ENCODE measurements at places on chromosomes 4 and X.

DNA sequence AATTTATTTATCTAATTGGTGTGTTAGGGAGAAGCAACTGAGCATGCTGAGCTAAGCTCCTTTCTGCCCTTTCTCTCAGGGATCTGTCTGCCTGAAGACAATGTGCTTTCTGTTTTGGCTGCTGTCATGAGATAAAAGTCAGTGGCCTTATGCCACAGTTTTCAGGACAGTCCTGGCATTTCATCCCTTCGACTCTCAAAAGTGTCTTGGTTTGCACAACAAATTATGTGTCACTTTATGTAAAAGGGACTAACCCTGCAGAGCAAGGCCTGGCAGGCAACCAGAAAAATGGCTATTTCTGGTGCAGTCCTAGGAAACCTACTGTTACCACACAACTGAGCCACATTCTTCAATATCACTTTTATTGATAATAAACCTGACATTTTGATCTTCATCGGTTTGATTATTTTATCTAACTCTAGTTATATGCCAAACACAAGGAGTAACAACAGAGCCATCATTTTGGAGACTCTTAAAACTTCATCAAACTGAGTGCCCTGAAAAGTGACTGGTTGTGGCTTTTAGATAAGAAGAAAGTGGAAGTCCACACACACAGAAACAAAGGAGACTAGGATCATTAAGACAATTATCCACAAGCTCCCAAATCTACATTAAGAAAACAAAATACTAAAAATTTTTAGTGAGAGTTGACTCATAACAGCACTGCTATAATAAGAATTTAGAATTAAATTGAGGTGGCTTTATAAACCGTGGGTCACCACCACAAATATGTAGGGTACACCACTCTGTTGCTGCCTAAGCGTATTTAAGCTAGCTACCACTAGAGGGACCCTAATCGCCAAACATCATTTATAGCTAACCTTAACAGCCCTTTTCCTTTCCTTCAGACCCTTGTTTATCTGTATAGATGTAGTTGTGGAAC lies 95.9 kb upstream of the PTPN13 start:
- DNase-seq, result no peak

DNA sequence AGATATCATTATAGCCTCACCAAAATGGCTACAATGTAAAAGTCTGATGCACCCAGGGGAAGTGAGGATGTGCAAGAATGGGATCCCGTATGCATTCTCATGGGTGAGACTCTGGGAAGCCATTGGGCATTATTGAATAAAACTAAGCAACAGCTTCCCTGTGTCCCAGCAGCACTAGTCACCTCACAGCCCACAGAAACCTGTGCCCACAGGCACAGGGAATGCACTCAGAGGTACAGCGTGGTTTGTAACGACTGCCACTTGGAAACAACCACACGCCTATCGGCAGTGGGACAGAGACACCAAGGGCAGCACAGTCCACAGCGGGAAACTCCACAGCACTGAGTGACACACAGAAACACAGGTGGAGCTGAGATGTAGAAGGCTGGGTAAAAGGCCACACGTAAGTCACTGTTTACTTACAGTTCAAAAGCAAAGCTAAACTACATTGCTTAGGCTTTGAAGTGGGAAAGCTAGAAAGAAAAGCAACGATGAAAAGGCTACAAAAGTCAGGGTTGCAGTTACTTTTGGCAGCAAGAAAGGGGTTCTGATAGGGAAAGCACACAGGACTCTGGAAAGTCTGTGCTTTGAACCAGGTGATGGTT lies 69.2 kb downstream of the HAUS3 start:
- DNase-seq, result no peak

GRCh38 chrX:17767734-17768133 lies 30.4 kb downstream of the SCML1 start:
- no peak for DNase-seq

- no peak for DNase-seq
These were observed 30.7 kb upstream of the JAKMIP1 start for GRCh38 chr4:6230827-6231662.

DNA sequence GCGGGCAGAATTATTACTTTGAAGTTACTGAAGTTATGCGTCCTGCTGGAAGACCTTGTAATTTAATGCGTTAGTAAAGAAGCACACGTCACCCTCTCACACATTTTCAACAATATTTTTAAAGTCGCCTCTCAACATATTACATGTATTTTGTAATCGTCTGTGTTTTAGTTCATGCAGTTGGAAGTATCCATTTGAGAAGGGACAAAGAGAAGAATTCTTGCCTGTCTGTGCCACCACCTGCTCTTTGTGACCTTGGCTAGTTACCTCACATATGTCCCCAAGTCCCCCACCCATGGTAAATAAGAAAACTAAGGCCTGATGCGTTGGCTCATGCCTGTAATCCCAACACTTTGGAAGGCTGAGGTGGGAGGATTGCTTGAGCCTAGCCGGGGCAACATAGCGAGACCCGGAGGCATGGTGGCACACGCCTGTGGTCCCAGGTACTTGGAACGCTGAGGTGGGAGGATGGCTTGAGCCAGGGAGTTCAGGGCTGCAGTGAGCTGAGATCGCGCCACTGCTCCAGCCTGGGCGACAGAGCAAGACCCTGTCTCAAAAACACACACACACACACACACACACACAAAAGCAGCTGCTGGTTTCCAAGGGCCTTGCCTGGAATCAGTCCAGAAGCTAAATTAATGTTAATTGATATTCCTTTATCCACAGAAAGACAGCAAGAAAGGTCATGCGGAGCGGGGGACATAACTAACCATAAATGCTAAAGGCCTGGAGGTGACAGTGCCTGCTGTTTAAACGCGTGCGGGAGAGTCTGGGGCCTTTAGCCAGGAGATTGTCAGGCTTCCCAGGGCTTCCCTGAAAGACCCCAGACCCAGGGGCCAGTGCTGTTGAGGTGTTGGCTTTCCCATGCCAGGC lies 811 bp downstream of the TMEM187 start:
- no peak for DNase-seq

GRCh38 chr4:168275836-168276235 lies 42.7 kb downstream of the DDX60 start:
- DNase-seq, result no peak

GRCh38 chr4:37641352-37641751 lies 44.8 kb downstream of the RELL1 start:
- DNase-seq, result no peak

- no peak for DNase-seq
These were observed 476 bp upstream of the GDI1 start for GRCh38 chrX:154436374-154436982.

DNA sequence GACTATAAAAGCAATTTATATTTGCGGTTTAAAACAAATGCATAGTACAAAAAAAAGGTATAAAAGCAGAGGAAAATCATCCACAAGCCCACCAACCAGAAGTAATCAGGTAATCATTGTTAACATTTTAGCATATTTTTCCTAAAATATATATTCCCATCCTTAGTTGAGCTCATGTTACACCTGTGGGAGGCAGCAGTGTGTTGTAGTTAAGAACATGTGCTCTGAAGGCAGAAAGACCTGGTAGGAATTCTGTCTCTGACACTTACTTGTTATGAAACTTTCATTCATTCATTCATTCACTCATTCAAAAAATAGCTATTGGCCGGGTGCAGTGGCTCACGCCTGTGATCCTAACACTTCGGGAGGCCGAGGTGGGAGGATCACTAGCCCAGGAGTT lies 15.4 kb upstream of the CDKL5 start:
- DNase-seq, result no peak

DNA sequence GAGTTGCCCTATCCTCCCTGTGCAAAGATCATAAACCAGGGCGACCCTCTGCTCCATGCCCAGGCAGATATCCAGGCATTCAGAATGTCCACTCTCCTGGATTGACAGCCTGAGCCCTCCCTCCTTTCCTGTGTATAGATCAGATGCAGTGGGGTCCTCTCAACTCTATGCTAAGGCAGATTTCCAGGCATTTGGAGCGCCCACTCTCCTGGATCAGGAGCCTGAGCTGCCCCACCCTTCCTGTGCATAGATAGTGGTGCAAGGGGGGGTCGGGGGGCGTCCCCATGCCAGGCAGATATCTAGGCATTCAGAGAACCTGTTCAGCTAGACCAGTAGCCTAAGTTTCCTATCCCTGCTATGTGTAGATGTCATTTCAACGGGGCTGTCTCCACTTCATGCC lies 941.1 kb downstream of the PCDH19 start:
- no peak for DNase-seq

- no peak for DNase-seq
These were observed 54.4 kb downstream of the IRF2 start for GRCh38 chr4:184419976-184420375.

DNA sequence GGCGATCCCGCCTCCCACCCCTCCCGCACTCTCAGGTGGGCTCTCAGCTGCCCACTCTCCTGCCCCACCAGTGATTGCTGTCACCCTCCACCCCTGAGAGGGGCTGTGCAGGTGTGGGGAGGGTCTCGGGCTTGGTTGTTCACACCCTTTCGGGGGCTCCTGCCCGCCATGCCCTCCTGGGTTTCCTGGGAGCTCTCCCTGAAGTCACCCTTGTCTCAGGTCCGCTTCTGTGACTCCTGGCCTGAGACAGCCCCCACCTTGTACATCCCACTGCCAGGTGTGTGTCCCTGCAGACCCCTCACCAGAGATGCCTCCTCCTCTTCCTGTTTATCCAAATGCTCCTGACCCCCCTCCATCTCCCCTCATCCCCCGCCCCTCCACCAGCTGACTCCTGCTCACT lies 37.8 kb downstream of the ADRA2C start:
- DNase-seq, result no peak

DNA sequence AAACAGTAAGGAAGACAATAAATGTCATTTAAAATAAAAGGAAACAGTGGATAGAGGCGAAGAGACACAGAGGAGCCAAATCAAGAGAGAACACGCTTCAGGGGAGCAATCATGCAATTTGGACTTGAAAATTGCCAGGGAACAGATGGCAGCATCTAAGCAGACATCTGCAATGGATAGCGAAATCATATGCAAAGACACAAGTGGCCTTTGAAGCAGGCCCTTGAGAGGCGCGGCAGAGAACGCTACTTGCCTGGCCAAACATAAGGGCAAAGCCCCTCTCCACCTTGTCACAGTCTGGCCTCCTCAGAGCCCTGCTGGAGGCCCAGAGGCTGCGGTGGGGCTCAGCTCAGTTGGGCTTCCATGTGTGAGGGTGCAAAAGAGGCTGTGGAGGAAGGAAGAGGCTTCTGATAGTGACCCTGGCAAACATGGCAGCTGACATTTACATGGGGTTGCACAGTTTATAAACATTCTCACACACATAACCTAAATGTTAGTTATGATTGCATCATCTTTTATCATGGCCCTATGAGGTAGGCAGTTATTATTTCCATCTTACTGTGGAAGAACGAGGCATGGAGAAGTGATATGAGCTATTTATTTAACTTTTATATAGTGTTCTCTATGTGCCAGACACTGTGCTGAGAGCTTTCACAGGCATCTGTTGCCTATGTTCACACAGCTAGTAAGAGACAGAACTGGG lies 18.3 kb downstream of the ADGRG4 start:
- DNase-seq, result no peak

DNA sequence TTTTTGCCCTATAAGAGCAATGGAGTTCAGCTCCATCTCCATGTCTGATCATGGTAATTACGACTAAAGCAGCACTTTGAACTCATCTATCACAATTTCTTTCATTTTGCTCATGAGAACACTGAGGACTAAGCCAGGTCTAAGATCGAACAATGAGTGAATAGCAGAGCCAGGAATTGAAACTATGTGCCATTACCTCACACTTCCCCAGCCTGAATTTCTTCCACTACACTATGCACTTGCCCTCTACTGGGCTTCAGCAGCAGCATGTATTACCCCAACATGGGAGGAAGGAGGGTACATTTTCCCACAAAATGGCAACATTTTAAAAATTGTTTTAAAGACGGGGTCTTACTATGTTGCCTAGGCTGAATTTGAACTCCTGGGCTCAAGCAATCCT lies 274.7 kb upstream of the FGF13 start:
- DNase-seq, result no peak

All from forelimb muscle (tissue), 1 donor.